ENCODE measurements at places on chromosomes 7 and 10.

DNA sequence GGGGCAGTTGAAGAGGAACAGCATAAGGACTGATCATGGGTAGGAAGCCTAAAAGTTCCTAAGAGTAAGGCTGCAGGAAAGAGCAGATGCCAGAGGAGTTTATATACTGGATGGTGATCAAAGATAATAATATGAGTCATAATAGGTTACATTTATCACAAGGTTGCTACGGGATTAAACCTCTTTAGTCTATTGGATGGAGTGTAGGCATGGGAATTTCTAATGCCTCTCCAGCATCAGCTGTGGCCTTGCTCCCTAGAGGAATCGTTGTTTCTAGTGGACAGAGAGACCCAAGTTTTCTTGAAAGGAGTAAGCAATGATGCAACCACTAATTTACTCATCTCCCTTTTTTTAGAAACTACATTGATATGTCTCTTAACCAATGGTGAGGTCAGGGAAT lies 213.4 kb downstream of the GPR37 start:
- DNase-seq: no peak

DNA sequence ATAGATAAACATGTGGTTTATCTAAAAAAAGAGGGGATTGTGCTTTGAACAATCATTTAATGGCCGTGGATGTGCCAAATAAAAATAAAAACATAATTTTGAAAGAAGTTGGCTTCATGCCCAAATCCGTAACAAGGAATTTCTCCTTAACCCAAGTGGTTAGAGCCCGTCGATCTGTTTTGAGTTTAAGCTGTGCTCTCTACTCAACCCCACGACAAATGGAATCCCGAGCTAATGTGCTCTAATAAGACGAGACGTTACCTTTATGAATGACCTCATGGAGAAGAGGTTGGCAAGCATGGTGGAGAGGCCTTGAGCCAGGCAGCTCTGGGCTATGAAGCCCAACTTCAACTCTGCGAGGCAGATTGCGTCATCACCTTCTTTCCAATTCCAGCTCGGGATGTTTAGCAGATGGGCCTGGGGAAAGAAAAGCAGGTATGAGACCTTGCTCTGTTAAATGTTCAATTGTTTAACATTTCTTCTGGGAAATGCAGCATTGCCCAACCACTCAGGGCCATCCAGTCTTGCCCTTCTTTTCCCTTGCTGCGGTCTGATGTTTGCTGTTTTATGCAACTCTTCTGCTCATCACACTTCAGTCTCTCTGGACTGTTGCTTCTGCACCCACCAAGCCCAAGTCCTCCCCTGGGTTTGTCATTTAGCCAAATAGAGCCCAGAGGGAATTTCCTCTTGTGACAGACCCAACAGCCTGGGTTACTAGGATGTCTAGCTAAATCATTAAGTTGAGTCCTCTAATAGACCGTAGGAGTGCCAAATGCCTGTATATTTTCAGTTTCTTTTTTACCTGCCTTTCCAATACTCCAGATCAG lies 564.6 kb downstream of the KCNMA1 start:
- DNase-seq: no peak

GRCh38 chr10:74842301-74842954 lies 16.0 kb downstream of the KAT6B start:
- no peak for DNase-seq

- no peak for DNase-seq
These were observed 23.6 kb upstream of the VPS41 start for GRCh38 chr7:38932509-38933168.

DNA sequence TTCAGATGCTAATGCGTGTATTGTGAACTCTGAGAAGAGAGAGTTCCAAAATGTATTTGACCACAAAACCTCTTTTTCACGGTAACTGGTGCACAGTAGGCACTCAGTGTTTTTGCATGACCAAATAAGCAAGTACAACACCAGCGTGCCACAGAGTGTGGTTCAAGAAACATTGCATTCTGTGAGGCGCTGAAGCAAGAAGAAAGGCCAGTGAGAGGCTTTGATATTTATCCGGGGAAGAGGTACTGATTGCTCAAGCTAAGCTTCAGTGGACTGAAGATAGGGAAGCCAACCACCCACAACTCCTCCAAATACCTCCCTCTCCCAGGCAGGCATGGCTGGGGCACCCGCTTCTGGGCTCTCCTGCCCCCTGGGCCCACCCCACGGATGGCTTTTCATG lies 611.2 kb downstream of the SDK1 start:
- no peak for DNase-seq

- no peak for DNase-seq
These were observed 210.1 kb downstream of the JCAD start for GRCh38 chr10:29849126-29849833.

DNA sequence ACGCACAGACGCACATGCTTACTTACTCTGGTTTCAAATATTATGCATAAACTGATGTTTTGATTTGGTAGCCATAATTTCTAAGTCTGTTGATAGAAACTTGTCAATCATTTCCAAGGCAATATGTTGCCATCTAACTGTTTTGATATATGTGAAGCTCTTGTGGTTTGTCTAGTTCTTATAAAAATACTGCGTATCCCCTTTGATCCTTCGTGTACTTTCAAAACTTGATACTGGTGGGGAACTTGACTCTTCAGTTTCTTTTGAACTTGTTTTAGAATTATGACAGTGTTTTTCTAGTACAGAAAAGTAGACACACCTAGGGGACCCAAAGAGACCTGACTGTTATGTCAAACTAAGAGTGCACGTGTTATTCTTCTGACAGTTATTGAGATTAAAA lies 708.0 kb downstream of the LRMDA start:
- DNase-seq: no peak

GRCh38 chr10:5987747-5988146 lies 10.4 kb upstream of the IL15RA start:
- DNase-seq: no peak

- no peak for DNase-seq
These were observed 8.7 kb upstream of the ESYT2 start for GRCh38 chr7:158837790-158838637.

DNA sequence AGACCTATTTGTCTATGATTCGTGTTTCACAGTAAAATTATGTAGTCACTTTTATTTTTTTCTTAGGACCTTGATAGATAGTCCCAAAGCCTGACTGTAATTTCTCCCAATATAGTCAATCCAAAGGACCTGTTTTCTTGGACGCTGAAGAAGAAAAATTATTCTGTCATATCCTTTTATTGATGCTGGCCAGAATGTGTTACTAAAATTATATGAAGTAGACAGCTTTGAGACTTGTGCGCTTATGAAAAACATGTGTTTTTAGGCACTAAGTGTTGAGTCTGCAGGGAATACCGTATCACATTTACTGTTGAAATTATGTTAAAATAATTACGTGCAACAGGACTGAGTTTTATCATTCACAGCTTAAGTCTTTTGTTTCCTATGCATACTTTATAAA lies 17.9 kb downstream of the TES start:
- DNase-seq: no peak

DNA sequence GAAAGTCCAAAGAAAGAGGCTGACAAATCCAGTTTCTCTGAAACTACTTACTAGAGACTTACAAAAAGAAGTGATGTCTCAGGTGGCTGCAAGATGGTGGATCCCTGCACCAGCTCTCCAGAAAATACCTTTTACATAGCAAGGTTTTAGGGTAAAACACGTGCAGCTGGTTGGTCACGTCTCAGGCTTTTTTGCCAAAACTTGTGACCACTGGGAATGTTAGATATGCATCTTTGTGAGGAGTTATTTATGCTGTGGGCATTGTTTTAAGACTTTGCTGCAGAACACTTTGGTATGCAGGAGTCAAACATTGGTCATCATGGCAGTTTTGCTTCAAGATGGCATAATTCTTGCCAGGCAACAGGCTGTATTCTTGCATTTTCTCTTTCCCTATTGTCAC lies 1352.8 kb downstream of the REEP3 start:
- no peak for DNase-seq

DNA sequence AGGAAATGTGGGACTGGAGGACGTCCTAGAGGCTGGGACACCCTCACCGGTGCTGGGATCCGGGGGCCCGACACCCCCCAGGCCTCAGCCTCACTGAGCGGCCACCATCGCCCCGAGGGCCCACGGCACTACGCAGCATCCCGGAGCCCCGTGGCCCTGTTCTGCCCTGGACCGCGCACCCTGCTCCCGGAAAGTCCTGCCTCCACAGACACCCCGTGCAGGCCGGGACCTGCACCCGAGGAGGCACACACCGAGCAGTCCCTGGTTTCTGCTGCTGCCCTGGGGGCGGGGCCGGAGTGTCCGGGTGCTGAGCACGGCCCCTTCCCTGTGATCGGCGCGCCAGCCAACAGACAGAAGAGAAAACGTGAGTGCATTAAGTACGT lies 18.1 kb upstream of the KNDC1 start:
- no peak for DNase-seq

- no peak for DNase-seq
These were observed 15.9 kb upstream of the TMEM72 start for GRCh38 chr10:44895280-44895679.

DNA sequence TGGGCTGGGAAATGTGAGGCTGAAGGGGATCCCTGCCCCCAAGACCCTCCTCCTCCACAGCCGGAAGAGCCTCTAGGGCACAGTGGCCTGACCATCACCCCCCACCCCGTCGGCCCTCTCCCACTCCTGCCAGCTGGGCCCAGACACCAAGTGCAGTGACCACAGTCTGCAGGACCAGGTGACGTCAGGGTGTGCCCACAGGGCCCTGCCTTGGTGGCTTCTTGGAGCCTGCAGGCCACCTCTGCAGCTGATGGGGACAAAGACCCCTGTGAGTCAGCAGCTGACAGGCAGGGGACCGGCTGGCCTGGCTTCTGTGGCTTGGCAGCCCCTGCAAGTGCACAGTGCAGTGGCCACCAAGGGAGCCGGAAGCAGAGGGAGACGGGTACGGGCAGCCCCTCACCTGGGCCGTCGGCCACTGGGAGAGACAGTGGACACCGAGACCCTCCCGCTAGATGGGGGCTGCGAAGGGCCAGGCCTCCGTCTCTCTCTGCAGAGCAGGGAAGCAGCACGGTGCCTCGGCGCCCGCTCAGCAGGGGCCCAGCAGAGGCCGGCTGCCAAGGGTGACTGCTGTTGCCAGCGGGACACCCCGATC lies 274.6 kb downstream of the ELFN1 start:
- DNase-seq: no peak

DNA sequence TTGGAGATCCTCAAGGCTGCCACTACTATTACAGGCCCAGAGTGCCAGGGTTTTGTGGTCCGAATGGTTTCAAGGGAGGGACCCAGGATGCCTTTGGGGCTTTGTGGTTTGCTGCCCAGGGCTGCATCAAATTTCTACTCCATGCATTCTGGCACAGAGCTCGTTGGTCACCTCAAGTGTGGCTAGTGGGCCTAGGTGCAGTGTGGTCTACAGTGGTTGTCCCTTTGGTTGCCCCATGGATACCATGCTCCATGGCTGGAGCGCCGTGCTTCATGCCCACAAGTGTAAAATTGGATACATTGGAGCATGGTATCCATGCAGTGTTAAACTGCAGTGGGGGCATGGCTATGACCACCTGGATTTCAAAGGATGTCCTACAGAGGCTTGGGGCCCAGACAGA lies 5.4 kb upstream of the PRF1 start:
- DNase-seq: no peak

DNA sequence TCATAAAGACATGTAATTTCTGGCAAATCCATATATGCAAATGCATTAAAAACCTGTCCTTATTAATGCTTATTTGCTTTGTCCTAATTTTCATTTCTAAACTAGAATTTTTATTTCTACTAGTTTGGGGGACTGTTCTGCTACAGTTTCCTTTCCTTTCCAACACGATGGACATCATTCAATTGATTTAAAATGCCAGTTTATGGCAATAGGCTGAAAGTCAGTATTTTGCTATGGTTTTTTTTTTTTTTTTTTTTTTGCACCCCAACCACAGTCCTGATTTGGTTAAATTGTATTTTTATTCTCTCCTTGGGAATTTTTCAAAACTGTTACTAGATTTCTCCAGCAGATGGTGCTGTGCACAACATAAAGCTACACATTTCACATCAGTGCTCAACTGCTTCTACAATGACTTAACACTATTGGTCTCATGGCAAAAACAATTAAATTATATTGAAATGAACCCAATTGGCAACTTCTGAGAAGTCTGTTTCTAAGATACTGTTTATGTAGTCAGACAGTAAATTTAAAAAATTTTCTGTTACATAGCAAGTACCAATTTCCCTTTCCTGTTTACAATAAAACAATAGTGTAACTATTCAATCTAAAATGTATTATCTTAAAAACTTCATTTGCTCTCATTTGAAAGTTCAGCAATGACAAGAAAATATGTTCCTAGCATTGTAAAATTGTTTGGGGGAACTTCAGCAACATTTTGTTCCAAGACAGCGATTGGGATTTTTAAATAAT lies 193.8 kb upstream of the CCDC6 start:
- no peak for DNase-seq

GRCh38 chr7:99106411-99106810 lies 37.5 kb downstream of the SMURF1 start:
- no peak for DNase-seq

DNA sequence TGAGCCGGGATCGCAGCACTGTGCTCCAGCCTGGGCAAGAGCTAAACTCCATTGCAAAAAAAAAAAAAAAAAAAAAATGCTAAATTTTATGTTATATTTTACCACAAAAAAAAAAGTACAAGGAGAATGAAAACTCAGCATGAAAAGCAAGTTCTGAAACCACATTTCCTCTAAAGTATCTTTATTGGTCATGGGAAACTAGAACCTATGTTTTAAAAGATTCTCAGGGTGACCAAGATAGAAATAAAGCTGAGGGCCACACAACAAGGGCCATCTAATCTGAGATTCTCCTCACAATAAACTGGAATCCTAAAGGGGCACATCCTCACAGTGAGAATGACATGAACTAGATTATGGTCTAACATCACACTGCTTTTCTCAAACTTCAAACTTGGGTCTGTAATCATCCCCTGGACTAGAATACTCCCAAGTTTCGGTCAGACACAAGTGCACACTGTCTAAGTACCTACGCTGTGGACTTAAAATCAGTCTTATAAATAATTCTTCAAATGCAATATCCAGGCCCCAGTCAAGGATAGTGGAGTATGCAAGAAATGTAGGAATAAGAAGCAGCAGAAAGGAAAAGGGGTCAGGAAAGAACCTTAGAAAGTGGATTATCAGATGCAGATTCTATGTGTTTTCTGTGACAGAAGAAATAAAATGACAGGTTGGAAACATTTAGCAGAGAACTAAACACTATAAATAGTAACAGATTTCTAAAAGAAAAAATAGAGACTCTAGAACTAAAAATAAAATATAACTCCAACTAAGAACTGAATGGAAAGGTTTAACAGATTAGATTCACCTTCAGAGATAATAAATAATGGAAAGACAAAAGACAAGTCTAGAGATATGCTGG lies 49.9 kb downstream of the COA1 start:
- DNase-seq: no peak

GRCh38 chr7:55174856-55175255 lies 156.0 kb downstream of the EGFR start:
- no peak for DNase-seq
